ENCODE measurements at places on chromosomes 5 and 9.

- DNase-seq, result peak; percentile 83
Observed at GRCh38 chr9:131668439-131669268, 71.2 kb downstream of the RAPGEF1 start.

- no peak for DNase-seq
Observed at GRCh38 chr9:115691693-115692092, 461.9 kb upstream of the PAPPA start.

DNA sequence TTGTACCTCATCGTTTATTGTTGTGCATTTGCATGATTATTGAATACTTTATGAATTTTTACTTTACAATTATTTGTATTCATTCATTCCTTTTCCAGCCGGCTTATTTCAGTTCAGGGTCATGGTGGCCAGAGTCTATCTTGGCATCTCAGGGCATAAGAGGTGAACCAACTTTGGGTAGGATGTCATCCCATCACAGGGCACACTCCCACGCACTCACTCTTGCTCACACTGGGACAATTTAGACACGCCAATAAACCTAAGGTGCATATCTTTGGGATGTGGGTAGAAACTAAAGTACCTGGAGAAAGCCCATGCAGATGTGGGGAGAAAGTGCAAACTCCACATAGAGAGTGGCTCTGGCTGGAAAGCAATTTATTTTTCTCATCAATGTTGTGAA, 158.1 kb upstream of the MAST4 start:
- DNase-seq, result no peak

DNA sequence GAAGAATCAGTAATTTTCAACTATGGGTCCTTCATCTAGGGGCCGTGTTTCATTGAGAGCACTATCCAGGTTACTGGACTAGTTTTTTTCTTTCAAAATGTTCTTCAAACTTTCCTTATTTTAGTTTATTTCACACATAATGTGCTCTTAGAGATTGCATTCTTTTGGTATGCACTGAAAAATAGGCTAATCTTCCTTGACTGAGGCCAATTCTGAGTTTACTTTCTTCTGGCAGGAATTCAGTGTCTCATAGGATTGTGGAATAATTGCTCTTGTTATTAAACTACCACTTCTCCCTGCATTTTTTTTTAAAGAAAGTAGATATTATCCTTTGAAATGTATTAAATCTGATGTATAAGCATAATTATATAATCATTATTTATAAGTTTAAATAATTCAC, 624.5 kb downstream of the RAB3C start:
- DNase-seq, result no peak

DNA sequence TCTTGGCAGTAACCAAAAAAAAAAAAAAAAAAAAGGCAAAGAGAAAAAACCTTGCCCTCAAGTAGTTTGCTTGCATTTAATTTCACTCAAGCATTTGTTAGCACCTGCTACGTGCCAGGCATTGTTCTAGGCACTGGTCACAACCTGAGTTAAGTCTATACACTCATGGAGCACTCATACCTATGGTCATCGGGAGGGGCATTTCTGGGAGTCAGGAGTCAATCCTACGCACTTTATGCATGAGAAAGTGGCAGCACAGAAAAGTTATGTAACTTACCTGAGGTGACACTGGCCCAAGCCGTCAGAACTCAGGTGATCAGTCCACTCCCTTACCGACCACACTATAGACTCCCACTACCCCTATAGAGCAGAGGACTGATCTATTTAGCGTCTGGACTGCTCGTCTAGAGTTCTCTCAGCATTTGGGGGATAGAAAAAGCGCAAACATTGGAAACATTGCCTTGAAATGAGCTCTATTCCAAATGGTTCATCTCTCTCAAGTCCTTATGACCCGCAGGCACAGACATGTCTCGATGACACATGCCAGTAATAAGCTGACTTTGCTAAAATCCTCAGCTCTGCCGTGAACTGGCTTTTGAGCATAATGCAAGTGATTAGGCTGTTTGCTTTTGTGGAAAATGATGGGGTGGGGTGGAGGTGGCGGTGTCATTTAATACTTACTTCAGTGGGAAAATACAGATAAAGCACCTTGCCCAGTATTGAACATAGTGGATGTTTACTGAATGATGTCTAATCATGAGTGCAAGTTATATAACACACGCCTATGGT, 160.2 kb downstream of the ARHGEF28 start:
- DNase-seq, result no peak

DNA sequence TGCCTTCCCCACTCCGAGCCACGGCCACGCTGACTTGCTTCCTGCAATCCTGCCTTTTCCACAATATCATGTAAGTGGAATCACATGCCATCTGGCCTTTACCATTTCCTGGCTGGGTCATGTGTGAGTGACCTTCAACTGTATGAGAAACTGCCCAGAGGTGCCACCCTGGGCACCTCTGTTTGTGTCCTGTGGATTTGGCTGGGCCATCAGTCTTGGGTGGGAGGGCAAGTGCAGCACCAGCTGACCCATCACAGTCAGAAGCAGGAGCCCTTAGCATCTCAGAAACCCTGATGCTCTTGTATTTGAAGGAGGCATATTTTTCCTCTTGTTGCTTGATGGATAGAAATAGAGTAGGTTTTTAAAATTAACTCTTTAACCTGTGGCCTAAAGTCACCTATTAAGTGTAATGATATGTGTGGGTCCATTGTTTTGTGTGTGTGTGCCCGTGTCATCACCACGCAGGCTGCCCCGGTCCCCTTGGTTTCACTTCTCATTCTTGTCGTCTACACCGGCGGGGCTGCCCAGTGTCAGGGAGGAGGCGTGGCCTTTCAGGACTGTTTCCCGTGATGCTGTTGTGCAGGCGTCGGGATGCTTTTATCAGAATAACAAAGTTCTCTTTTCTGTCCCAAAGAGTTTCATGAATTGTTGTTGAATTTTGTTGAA, 52.1 kb upstream of the CACNA1B start:
- DNase-seq, result no peak

DNA sequence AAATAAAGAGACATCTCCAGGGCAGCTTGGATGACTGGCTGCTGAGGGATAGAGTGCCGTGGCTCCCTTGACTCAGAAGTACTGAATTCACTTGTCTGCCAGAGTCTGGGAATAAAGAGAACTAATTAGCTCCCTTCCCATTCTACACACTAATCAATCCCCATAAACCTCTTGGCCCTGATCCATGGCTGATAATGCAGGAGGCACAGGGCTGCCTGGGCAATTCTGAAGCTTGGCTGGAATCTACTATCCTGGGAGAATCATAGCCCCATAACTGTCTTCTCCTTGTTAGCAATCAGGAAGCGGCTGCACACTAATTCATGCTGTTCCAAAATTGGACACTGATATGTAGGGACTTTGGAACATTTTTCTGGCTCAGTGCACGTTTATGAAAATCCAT, 197.7 kb downstream of the PTTG1 start:
- DNase-seq, result no peak

- DNase-seq, result peak; percentile 37
Observed at GRCh38 chr9:124293718-124294506, 36.2 kb downstream of the NEK6 start.

DNA sequence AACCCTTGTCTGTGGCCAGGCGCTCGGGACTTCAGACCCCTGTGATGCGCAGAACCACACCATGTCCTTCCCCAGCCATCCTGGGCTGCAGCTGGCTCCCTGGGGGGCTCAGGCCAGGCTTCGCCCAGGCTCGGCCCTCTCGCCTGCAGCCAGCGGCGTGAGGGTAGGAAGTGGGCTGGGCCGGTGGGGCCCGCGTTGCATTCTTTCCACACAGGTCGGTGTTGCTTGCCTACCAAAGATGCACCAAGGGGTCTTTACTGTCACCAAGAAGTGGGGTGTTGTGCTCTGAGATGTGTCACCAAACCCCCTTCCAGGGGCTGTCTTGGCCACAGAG, 48.3 kb upstream of the RNF130 start:
- DNase-seq, result no peak

- DNase-seq, result no peak
Observed at GRCh38 chr9:133942206-133942975, 49.7 kb downstream of the VAV2 start.

- no peak for DNase-seq
Observed at GRCh38 chr9:101628173-101628572, 33.4 kb upstream of the PPP3R2 start.

DNA sequence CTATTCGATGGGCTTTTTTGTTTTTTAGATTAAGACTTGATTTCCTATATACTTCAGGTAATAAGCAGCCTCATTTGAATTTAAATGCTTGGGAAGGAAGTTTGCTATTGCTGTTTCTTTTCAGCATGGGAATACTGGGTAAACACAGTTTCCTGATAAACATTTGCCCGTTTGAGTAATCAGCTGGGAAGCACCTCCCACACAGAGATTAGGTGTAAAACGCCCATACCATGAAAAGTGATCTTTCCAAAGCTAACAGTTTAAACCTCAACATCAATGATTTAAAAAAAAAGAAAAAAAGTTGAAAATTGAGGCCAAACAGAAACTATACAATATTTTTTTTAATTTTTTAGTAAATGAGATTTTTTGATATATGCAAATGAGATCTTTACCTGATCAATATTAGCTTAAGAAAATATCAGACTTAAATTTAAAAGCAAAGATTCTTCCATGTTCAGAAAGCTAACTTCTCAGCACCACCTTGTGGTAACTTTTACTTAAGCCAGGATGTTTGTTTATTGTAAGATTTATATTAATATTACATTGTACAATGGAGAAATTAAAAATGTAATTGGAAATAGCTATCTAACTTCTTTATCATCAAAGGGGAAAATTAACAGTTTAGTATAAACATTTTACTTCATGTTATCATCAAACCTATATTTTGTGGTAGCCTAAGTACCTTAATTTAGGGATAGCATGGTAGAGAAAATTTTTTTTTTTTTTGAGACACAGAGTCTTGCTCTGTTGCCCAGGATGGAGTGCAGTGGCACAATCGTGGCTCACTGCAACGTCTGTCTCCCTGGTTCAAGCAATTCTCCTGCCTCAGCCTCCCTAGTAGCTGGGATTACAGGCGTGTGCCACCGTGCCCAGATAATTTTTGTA, 39.8 kb downstream of the F2RL2 start:
- no peak for DNase-seq

GRCh38 chr9:98806394-98807035, 955 bp upstream of the GALNT12 start:
- no peak for DNase-seq

DNA sequence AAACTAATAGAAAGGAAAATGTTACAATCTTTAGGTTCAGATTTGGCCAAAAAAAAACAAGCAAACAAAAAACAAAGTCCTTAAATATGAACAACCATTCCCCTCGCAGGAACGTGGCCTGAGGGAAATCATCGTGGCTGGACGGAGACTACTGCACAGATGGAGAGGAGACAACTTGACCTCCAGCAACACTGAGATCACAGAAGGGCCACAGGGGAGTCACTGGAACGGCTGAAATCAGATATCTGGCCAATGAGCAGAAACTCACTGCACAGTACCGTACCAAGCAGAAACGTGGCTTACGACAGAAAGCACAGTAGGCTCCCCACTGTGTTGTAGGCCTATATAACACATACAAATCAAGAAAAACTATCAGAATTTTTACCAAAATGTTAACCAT, 27.7 kb downstream of the CAMSAP1 start:
- DNase-seq, result no peak

GRCh38 chr9:78351816-78352215, 54.9 kb downstream of the PSAT1 start:
- no peak for DNase-seq

DNA sequence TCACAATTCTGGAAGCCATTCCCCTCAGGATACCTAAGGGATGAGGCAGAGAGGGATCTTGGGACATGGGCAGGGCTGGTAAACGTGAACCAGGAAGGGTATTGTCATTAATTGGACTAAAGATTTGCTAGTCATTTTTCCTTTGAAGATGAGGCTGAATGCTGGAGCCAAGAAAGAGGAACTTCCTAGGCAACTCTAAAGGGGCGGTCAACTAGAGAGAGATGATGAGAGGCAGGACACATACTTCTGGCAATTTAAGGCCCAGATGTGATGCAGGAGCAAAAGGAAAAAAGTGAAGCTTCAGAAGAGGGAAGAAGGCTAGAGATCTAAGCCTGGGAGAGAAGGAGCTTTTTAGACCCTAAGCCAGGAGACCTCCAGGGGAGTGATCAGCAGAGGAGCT, 5.6 kb downstream of the GBA2 start:
- no peak for DNase-seq

DNA sequence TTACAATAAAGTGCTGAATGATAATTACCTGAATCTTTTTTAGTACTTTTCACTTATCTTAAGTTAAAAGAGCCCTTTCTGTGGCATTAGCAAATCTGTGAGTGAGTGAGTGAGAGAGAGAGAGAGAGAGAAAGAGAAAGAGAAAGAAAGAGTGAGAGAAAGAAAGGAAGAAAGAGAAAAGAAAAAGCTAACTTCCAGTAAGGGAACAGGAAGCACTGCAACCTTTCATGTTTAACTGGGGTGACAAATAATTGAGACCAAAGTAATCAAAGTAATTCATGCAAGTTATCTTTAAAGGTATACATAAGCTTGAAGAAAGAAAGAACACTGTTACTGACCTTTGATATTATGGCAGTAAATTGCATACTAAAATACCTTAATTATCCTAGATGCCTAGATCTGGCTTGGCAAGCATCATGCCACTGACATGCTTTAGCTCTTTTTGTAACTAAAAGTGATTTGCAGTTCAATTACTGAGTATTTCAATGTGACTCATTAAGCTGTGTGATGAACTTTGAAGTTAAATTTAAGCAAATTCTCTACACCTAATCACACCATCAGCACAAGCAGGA, 21.7 kb downstream of the FEM1C start:
- no peak for DNase-seq

DNA sequence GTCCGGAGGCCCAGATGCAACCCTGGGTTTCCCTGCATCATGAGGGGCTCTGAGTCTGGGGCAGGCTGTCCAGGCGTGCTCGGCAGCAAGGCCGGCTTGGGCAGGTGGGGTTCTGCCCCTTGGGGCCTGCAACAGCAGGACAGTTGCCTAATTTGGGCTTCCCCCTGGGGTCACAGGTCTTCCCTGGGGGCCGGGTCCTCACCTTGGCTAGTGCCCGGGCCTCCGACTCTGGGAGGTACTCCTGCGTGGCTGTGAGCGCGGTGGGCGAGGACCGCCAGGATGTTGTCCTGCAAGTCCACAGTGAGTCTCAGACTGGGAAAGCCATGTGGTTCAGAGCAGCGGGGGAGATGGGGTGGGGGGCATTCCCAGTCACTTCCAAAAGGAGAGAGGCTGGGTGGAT, 82.1 kb upstream of the ASS1 start:
- DNase-seq, result no peak

DNA sequence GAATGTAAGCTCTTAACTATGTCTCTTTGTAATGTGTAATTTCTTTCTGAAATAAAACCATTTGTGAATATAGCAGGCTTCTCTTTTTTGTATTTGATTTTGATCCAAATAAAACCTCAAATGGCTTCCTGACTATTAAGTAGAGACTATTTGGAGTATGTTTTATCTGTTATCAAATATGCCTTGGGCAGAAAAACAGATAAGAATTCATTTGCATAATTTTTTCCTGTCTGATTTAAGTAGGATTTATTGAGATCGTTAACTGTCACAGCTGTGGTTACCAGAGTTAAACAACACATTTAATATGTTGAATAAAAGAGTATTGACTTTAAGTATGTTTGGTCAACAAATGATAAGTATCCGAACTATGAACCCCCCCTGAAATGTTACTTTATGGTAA, 104.9 kb downstream of the MELK start:
- DNase-seq, result no peak

GRCh38 chr5:123719004-123719403, 207.0 kb downstream of the CSNK1G3 start:
- DNase-seq, result no peak

Measured in CD4-positive, alpha-beta T cell treated with Interleukin-6 for 4 hours (primary cell).